ENCODE measurements at places on chromosomes 5 and 9.
A peak's percentile ranks its signal among the peaks of the same experiment; 100 is the strongest.

DNA sequence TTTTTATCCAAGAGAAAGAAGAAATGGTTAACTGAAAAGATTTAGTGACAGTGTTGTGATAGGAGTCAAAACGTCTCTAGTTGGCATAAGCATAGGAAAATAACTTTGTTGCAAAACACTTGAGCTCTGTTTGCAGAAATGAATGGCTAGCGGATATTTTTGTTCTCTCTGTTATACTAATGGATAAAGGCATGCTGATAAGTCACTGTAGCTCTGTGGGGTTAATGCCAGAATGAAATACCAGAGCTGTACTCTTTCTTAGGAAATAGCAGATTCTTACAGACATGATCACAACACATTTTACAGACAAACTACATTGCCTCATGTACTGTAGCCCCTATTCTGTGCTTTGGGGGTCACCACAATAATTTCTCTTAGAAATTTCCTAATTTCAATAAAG, 202.8 kb downstream of the DMRTA1 start:
- DNase-seq = peak; percentile 64

DNA sequence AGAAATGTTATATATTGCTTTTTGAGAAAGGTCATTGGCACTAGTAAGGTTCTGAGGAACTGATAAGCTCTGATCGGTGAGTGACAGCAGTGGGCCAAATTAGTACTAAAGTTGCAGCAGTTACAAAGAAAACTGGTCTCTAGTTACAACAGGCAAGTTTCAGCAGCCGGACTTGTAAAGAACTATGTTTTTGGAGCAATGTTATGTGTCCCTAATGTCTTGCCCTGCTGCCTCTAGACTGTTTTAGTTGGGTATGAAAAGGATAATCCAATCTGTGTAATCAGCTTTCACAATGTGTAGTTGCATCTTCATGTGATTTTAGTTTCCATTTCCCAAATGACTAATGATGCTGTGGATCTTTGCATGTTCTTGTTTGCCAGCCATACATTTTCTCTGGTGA, 113.5 kb downstream of the CAMK4 start:
- no peak for DNase-seq

GRCh38 chr5:122258241-122258640, 53.8 kb upstream of the SNCAIP start:
- no peak for DNase-seq

DNA sequence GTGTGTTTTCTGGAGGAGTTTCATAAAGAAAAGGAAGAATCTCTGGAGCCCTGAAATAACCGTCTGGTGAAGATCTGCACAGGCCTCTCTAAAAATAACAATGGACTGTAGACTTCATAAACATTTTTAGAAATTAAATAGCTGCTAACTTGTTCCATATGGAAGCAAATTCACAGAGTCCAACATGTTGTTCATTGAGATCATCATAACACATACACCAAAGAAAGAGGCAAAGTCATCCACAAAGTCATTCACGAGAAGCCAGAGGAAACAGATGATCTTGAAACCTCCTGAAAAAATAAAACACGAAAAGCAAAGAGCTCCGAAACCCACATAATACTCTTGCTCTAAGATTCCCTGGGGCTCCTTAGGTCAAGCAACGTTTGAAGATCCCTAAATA, 347.8 kb downstream of the EFNA5 start:
- no peak for DNase-seq

DNA sequence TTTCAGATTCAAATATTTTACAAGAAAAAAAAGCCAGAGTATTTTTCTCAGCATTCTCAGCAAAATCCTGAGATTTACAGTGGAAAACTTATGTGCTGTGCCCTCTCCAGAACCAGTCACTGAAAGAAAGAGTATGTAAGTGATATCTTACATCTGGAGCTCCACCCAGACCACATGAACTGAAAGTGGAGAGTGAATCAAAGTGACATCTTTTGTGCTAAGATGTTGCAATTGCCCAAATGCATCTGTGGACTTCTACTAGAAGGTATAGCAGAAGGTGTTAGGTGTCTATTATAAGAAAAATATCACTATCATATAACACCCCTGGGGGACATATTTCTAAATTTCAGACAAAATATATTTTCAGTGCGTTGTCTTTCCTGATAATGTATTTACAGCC, 49.0 kb upstream of the RIC1 start:
- no peak for DNase-seq

DNA sequence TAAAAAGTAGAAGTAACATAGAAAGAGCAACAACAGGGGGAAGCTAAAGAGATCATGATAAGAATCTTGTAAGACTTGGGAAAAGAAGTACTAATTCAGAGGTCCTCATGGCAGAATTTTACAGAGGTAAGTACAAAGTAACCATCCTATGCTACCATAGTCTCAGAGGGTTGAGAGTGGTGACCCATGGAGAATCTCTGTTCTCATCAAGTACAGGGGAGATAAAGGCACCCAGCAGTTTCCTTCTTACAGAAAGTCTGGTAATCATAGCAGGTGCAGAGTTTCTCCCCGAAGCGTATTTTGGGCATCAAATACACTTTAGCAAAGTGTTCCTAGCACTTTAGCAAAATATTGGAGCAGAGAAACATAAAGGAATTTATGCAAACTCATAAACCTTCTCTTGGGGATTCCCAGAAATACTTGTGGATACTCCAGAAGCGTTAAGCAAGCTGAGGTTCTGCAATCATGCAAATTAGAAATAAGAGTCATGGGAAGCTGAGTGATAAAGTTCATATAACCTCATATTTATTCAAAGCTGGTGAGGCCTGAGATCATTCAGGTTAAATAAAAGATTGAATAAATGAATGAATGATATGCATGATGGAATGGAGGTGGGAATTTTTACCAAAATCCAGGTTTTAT, 101.0 kb upstream of the SMC2 start:
- DNase-seq = no peak

GRCh38 chr5:177599731-177600507, at the start of gene B4GALT7:
Gene B4GALT7 (plus strand): TSS chr5:177600132. CDS start chr5:177600211, 79 bp downstream.
- DNase-seq = peak; percentile 65

DNA sequence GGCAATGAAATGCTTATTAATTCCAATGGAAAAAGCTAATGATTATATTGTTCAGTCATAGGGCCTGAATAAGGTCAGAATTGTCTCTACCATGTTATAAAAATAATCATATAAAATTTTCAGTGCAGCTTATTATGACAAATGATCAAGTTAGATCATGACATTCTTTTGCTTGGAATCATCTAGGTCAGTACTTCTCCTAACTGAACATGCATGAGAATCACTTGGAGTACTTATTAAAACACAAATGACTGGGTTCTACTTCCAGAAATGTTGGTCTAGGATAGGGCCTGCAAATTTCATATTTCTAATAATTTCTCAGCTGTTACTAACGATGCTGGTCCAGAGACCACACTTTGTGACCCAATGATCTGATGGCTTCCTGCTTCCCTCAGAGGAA, 806.0 kb upstream of the ZNF608 start:
- no peak for DNase-seq

GRCh38 chr5:160470437-160471361, 49.0 kb downstream of the PTTG1 start:
- DNase-seq = peak; percentile 72

DNA sequence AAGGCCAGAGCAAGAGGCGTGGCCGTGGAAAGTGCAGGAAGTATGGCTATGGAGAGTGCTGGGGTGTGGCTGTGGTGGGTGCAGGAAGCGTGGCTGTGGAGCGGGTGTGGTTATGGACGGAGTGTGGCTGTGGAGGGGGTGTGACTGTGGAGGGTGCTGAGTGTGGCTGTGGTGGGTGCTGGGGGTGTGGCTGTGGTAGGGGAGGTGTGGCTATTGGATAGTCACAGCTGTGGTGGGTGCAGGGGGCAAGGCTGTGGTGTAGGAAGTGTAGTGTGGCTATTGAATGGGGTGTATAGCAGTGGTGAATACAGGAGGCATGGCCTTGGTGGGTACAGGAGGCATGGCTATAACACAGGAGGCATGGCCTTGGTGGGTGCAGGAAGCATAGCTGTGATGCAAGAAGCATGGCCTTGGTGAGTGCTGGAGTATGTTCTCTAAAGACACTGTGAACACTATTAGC, 40.8 kb upstream of the SPATA31C2 start:
- DNase-seq = no peak

- DNase-seq = no peak
Observed at GRCh38 chr9:89916001-89916597, 311.3 kb downstream of the GADD45G start.

Data from fibroblast of mammary gland (primary cell).